ENCODE measurements at places on chromosomes 11 and 22.
A peak's percentile ranks its signal among the peaks of the same experiment; 100 is the strongest.

DNA sequence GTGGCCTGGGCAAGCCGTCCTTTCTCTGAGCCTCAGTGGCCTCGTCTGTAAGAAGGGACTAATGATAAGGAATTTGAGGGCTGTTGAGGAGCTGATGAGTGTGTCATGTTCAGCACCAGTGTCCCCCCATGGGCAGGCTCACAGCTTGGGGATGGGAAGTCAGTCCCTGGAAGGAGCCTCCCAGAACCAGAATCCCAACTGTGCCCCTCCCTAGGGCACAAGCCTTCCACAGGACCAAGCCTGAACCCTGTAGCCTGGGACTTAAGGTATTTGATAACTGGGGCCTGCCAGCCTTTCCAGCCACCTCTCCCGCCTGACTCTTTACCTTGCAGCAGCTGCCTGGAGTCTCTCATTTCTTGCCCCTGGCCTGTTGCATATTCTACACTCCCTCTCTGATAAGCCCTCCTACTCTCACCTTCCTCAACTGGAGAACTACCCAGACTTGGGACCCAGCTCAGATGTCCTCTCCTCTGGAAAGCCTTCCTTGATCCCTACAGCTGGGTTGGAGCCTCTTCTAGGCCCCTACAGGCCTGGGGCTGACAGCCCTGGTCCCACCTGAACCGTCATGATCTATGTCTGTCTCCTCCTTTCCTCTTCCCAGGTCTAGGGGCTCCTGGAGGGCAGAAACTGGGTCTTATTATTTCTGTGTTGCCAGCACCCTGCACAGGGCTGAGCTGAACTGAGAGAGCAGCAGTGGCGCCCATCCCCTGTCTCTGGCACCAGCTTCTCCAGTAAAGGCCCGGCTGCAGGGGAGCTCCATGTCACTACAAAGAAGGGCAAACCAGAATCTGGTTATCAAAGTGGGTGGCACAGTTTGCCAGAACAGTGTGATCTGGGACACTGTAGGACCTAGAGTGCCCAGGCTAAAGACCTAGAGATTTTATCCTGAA lies 1.6 kb downstream of the P2RY2 start:
- DNase-seq, result no peak

DNA sequence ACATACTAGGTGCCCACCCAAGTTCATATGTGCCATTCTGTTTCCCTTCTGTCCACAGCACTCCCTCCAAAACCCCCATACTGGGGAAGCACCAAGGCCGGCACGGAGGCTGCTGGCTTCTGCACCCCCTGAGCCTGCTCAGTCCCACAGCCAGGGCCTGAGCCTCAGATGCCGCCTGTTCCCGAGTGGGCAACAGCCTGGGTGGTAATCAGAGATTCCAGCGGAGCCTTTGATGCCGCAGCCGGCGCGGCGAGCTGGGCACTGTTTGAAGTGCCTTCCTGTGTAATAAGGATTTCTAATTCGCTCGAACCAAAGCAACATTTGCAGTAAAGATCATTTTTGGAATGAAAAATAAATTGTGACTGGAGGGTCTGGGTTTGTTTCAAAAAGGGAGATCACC lies 460.3 kb downstream of the SOX6 start:
- no peak for DNase-seq

DNA sequence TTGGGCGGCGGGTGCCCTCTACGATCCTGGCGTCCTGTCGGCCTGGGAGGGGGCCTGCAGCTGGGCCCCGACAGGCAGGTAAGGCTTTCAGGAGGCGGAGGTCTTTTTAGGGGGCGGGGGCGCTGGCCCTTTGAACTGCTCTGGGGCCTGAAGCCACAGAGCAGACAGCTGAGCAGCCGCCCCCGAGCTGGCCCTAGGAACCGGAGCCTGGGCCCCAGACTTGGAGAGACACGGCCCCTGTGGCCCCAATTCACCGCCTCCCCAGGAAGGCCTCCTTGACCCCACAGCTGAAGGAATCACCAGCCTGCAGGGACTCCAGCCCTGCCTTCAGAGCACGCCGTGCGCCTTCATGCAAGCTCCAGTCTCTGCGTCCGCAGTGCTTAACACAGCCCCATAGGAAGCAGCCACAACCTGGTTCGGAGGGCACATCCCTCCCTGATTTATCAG lies 618 bp upstream of the CERK start:
- no peak for DNase-seq

DNA sequence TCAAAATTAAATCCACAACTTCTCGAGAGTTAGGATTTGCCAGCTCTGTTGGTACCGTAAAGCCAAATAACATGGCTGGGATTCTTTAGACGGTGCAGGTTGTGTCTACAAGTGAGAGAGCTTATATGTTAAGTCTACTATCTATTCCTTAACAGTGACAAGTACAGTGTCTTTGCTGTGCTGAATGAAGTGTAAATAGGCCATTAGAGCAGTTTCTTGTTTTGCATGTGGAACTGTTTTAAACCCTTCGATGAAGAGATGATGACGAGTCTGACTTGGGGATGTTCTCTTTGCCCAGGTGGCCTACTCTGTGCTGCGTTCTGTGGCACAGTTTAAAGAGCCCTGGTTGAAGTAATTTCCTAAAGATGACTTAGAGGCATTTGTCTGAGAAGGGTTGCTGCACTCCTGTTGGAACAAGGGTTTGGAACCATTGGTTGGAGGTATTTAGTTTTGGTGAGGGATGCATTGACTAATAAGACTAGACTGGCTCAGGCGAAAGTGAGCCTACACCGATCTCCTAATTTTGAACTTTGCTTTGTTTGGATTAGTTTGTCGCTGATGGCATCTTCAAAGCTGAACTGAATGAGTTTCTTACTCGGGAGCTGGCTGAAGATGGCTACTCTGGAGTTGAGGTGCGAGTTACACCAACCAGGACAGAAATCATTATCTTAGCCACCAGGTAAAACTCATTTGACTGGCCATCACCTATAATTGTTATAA lies 988 bp downstream of the RPS3 start:
- peak; percentile 53 for DNase-seq

- DNase-seq, result no peak
These were observed 4.0 kb upstream of the SGSM1 start for GRCh38 chr22:24801901-24802465.

DNA sequence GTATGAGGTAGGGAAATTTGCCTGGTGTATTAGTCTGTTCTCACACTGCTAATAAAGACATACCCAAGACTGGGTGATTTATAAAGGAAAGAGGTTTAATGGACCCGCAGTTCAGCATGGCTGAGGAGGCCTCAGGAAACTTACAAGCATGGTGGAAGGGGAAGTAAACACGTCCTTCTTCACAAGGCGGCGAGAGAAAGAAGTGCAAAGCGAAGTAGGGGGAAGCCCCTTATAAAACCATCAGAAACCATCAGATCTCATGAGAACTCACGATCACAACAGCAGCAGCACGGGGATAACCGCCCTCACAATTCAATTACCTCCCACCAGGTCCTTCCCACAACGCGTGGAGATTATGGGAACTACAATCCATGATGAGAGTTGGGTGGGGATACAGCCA lies 12.0 kb upstream of the RFPL2 start:
- DNase-seq, result no peak

GRCh38 chr22:35835998-35836691 lies 118.5 kb downstream of the APOL5 start:
- DNase-seq, result no peak

GRCh38 chr11:36057379-36058042 lies 113.6 kb downstream of the LDLRAD3 start:
- DNase-seq, result no peak

- no peak for DNase-seq
These were observed 82.3 kb downstream of the C11orf91 start for GRCh38 chr11:33618351-33618710.

GRCh38 chr11:41461057-41461681 lies 1.7 kb upstream of the LRRC4C start:
- DNase-seq, result no peak

DNA sequence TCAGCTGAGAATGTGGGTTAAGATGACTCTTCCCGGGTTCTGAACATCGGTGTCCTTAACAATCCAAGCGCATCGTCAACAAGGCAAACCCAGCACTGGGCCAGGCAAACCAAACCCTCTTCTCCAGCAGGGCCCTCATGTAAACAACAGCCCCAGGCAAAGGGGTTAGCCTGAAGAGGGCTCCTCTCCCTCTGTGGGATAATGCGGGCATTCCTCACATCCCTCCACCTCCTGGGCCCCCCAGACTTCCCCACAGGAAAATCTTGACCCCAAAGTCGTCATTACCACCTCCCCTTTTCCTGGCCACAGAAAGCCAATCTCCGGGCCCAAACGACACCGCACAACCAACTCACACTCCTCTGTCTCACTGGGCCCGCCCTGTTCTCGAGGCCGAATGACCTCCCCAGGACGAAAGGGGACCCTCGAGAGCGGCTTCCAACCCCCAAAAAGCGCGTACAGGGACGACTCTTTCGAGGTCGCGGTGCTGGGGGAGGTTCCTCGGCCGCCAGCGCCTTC lies 566 bp downstream of the DDB1 start:
- no peak for DNase-seq

DNA sequence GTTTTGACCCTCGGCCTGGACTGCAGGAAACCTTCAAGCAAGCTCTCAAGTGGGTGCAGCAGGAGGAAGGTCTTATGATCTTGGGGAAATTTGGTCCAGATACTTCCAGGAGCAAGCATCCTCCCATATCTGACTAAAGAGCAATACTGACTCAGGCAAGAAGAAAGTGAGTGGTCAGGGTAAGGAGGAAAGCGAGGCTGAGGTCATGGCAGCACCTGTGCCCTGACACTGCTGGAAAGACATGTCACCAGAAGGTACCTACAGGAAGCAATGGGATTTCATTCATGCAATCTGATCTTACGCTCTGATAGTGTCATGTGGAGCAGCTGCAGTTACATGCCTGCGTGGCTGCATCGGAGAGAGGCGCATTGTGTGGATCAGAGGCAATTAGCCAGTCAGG lies 6.5 kb upstream of the TOP3B start:
- no peak for DNase-seq

DNA sequence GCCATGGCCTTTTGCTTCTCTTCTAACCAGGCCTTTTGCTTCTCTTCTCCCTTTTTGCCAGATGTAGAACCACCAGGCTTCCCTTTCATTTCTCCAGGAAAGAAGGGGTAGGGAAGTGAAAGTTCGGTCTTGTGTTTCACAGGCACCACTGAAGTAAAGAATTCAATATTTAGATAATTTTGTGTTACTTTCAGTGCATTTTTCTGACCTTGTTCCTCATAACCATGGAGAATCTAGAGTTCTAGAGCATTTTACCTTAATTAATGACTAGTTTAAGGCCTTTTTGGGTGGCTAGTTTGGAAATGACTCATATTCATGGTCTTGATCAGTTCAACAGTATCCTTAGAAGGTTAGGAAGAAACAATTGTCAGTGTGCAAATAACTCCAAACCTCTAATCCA lies 22.7 kb downstream of the GRAMD1B start:
- no peak for DNase-seq

DNA sequence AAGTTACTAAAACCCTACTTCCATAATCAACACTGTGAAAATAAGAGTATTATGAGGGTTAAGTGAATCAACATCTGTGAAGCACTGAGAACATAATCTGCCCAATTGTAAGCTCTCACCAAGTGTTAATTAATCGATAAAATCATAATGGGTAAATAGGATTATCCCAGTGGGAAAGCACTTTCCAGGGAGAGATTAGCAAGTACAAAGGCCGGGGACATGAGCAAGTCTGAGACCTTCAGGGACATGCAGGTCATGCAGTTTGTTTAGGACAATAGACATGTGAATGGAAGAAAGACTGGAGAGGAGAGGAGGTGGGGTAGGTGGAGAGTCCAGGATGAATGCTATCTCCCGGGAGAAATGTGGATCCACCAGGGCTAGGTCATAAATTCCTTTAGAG lies 57.8 kb upstream of the FIBIN start:
- DNase-seq, result no peak

GRCh38 chr11:22169833-22170232 lies 23.1 kb upstream of the ANO5 start:
- no peak for DNase-seq

GRCh38 chr11:128854841-128855240 lies 12.3 kb downstream of the KCNJ1 start:
- DNase-seq, result no peak

GRCh38 chr11:75743711-75744563 lies 24.6 kb upstream of the DGAT2 start:
- DNase-seq, result no peak

- no peak for DNase-seq
These were observed 112.2 kb downstream of the CTTN start for GRCh38 chr11:70510571-70510970.

- no peak for DNase-seq
These were observed 152.2 kb downstream of the ADAMTS15 start for GRCh38 chr11:130600616-130601015.

DNA sequence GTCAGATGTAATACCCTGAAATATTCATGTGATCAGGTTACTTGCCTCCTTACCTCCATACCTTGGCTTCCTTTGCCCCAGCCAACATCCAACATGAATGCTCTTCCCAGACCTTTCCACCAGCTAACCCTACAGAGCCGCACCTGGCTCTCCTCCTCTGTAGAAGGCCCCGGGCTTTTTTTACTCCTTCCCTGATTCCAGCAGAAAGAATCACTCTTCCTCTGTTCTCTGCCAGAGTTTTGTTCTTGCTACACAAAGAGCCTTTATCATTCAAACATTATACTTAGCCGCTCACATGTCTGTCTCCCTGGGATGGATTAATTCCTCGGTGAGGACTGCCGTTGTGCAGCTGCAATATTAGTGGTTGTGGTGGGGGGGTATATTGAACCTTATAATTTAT lies 116.8 kb upstream of the GRAMD1B start:
- DNase-seq, result no peak

- no peak for DNase-seq
These were observed 1059.7 kb downstream of the OPCML start for GRCh38 chr11:132472411-132473172.

GRCh38 chr11:132158091-132158490 lies 787.7 kb downstream of the NTM start:
- DNase-seq, result no peak

DNA sequence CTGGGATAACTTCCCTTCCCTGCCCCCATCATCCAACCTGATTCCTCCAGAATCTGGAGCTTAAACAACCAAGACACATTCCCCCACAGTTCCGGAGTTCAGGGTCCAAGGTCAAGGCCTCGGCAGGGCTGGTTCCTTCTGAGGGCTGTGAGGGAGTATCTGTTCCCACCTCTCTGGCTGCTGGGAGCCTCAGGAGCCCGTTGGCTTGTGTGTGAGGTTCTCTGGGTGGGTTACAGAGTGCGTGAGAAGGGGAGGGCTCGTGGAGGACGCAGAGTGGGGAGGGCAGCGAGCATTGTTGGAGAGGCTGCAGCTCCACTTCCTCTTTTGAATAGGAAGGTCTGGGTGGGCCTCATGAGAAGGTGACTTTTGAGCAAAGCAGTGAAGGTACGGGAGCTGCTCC lies 8.5 kb downstream of the SERHL2 start:
- DNase-seq, result no peak

DNA sequence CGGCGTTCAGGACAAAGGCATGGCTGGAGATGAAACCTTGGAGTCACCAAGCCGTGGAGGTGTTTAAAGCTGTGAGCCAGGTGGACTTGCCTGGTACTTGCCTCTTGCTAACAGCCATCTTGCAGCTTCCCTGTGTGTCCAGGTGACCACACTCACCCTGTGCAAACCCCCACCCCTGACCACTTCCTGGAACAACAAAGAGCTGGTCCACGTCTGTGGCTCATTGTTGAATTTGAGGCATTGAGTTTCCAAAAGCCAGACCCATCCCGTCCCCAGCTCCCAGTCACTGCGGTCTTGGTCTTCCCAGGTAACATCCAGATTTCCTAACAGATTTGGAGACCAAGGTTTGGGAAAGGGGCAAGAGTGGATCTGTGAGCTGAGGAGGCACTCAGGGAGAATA lies 18.5 kb downstream of the DHCR7 start:
- DNase-seq, result no peak

- no peak for DNase-seq
These were observed 26.5 kb downstream of the CTNND1 start for GRCh38 chr11:57787920-57788702.

GRCh38 chr11:132361011-132361550 lies 990.7 kb downstream of the NTM start:
- no peak for DNase-seq
